ENCODE measurements at places on chromosomes 11 and 22. TPM values are rescaled to one million over a fixed set of nuclear protein-coding genes. Genes with fewer than 3 reads are reported as not detected.

DNA sequence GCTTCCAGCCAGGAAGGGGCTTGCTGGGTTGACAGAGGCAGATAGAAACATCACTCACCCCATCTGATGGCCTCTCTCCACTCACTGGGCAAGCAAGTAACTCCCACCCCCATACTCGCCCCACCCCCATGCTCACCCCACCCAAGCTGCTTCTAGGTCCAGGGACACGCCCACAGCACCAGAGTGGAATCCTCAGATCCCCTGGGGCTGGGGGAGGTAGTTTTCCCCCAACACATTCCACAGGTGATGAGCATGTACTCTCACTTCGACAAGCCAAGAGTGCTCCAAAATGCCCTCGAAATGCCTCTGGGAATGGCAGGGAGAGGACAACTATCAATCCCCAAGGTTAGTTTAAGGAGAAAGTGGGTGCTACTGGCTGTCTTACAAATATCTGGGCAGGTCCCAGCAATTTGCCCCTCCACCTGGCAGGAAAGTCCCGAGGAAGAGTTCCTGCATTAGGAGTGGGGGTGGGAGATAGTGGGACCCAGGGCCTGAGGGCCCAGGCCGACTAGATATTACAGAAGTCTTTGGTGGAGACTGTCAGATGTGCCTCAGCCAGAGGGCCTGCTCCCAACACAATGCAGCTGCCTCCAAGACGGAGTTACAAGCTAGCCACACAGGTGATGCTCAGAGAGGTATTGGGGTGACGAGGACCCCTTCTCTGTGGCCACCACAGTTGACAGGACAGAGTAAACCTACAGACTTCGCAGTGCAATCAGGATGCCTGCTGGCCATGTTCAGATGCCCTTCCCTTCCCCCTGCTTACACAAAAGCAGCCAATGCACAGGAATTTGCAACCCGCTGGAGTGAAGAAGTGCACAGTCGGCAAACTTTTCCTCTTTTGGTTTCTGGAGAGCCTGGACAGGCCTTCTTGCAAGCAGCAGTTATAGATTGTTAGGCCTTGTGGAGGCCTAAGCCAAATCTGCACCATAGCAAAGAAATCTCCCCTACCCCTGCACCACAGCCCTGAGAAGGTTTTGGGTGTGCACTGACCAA is 2.9 kb upstream of the LMO1 start:
- H3K4me1 ChIP-seq = peaks cover 5% of the 10 kb centered on the region
- peaks cover 63% of the 10 kb centered on the region for H3K27me3 ChIP-seq
- H3K27ac ChIP-seq = no peak overlapping the region
- no peak for DNase-seq
- H3K36me3 ChIP-seq = no peaks in the 10 kb centered on the region
- H3K4me3 ChIP-seq = no peak overlapping the region

DNA sequence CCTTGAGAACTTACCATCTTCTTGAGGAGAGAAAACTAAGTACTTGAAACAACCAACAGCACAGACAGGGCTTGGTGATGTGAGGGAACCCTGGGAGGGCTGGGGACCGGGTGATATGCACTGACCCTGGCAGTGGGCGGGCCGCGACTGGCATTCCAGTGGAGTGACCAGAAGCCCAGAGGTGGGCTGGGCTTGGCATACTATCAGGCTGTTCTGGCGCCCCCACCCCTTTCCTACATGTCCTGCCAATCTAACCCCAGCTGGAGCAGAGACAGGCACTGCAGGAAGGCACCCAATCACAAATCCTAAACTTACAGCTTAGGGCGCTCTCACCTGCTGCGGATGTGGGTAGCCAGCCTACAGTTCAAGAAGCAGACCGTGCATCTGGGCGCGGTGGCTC is 54.0 kb upstream of the GCAT start:
- DNase-seq = no peak
- no peaks in the 10 kb centered on the region for H3K27me3 ChIP-seq
- H3K4me3 ChIP-seq = no peak overlapping the region
- H3K27ac ChIP-seq = no peak overlapping the region
- peaks cover 26% of the 10 kb centered on the region for H3K4me1 ChIP-seq
- peaks cover 8% of the 10 kb centered on the region for H3K36me3 ChIP-seq

DNA sequence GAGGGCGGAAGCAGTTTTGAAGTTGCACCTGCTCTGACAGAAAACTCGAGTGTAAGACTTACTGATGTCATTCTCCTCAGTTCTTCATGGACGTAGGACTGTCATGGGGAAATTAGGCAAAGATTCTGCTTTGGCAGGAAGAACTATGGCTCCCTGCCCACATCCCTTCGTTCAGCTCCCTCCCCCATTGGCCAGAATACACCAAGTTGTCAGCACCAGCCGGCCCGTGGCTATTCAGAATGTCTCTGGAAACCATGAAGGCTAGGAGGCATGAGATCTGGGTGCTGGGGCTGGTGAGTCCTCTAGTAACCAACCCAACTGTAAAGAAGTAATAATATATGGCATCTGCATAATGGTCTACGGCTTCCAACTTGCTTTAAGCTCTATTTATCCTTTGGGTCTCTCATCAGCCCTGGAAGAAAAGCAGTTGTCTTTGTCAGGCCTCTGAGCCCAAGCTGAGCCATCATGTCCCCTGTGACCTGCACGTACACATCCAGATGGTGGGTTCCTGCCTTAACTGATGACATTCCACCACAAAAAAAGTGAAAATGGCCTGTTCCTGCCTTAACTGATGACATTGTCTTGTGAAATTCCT is 74.1 kb downstream of the PIWIL4 start:
- no peaks in the 10 kb centered on the region for H3K36me3 ChIP-seq
- H3K4me3 ChIP-seq = no peak overlapping the region
- H3K4me1 ChIP-seq = no peaks in the 10 kb centered on the region
- H3K27ac ChIP-seq = no peak overlapping the region

- H3K4me1 ChIP-seq = no peaks in the 10 kb centered on the region
- no peak for DNase-seq
- H3K27ac ChIP-seq = no peak overlapping the region
These were observed 421.6 kb downstream of the METTL15 start for GRCh38 chr11:28529540-28530410.

The SLN gene
- not detected for total RNA-seq
